Stimulated activated CD4-positive, alpha-beta T cell treated with anti-CD3 and anti-CD28 coated beads, Interleukin-4, amount 100 ng/mL, for 24 hours (primary cell): ENCODE measurements at places on chromosomes 13 and 19.

DNA sequence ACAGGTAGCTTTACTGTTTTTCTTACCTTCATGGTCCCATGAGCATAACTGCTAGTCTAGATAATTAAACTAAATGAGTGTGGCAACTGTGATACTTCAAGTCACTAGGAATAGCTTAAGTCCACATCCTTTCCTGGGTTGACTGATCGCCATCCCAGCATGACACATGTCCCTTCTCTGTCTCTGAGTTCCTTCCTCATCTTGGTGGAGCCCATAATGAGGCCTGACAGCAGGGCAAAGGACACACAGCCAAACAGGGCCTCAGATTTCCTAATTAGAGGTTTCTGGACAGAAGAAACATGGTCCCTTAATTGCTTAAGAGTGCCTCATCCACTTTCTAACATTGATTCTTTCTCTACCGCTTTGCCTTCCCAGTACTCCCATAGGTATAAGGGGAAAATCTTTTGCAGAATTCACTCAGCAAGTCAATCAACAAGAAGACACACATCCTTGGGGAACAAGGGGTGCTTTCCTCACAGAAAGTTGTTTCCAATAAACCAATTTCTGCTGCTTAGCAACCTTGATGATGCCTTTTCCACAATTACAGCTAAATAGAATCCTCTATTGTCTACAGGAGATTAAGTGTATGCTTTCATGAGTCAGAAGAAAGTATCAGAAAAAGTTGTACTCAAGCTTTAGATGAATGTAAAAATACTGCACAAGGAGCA lies 208.3 kb upstream of the SERP2 start:
- no peak for DNase-seq

GRCh38 chr19:53992815-53993214 lies 1.4 kb downstream of the CACNG6 start:
- DNase-seq: no peak

DNA sequence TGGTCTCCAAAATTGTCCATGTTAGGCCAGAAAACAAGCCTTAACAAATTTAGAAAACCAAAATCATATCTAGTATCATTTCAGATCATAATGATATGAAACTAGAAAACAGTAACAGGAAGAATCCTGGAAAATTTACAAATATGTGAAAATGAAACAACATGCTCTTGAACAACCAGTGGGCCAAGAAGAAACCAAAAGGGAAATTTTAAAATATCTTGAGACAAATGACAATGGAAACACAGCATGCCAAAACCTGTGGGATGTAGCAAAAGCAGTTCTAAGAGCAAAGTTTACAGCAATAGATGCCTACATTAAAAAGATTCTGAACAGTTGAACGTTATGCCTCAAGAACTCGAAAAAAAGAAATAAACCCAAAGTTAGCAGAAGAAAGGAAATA lies 32.6 kb downstream of the VWA8 start:
- DNase-seq: no peak

- DNase-seq: no peak
Observed at GRCh38 chr13:75938811-75939560, 302.9 kb downstream of the LMO7 start.

DNA sequence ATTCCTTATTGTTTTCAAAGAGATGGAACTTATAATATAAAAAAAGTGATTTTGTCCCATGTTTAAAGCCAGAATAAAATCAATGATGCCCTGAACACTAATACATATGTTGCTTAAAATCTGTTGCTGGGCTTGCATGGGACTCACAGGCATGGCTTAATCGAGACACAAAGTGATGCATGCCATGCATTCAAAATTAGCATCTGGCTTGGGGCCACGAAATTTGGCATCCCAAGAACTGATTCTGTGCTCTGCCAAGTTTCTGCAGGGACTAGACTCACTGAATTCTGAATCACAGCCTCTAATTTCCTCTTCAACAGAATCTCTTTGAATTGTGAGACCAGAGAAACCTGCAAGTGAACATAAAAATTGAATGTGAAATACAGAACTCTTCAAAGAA lies 109.2 kb downstream of the PCDH17 start:
- no peak for DNase-seq

DNA sequence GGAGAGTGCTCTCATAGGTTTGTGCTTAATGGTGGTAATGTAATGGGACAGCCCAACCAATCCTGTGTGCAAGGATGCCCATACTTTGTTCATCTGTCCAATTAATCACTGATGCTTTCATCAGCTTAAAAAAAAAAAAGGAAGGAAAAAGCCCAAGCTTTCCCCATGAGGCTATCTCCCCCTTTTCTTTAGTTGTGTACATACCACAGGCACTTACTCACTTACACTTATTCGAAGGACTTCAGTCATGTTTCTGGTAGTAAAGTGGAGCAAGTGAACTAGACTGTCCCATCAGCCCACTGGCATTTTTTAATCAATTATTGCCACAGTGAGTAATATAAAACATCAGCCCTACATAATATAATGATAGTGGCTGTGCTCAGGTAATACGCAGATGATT lies 183.5 kb upstream of the UFM1 start:
- no peak for DNase-seq

DNA sequence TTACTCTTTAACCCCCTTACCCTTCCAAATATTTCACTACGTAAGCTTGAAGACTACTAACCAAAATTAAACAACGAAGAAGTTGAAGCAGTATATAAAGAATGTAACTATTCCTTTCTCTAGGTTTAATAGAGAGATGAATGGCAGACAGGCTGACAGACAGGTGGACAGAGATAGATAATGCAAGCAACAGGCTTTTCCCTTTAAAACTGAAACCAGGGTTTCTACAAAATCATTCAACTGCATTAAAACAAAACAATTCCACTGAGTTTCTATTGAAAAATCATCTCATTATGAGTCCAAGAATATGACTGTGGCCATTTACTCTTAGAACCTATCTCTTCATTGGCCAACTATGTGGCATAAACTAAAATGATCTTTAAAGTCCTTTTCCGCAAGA lies 15.2 kb downstream of the LNX2 start:
- DNase-seq: no peak

DNA sequence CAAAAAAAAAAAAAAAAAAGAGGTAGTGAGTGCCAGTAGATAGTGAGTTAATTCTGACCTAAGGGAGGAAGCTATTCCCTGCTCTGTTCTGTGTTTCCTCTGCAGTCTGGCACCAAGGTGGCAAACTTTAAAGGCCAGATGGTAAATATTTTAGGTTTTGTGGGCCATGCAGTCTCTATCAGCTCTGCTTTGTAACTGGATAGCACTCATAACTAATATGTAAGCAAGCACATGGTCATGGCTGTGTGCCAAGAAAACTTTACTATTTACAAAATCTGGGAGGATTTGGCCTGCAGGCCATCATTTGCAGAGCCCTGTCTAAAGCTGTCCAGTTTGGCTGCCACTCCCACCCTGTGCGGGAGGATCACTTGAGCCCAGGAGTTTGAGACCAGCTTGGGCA lies 4.3 kb downstream of the PIN1 start:
- DNase-seq: no peak

DNA sequence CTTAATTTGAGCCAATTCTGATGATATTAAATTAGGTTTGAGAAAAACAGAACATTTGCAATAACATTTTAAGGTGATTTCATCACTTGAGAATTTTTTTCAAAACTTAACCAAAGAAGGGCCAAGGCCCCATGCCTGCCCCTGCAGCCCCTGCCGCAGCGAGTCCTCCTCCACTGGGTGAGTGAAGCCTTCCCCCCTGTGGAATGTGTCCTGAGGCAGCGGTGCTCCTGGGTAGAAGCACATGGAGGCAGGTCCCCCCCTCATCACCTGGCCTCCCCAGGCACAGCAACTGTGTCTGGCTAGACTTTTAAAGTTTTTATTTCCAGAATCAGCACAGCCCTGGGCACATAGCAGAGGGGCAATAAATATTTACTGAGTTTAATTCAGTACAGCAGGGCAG lies 10.8 kb downstream of the SOX1 start:
- no peak for DNase-seq

- no peak for DNase-seq
Observed at GRCh38 chr19:18800636-18801035, 9.5 kb upstream of the COMP start.

- DNase-seq: no peak
Observed at GRCh38 chr13:114004420-114005205, 30.7 kb upstream of the C13orf46 start.

DNA sequence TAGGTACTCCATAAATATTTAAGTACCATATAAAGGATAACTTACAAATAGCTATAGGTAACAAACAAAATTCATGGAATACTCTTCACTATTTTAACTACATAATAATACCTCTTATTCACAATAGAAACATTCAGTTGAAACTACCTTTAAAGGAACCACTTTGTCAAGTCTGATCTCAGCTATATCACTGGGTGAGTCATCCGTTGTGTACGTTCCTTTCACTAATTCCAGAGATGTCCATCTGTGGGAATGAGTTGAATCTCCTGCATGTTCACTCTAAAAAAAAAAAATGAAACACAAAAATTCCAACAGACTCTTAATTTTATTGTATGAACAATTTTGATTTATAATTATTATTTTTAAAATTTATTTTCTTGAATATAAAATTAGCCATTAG lies 149.4 kb upstream of the FBXL3 start:
- DNase-seq: no peak

DNA sequence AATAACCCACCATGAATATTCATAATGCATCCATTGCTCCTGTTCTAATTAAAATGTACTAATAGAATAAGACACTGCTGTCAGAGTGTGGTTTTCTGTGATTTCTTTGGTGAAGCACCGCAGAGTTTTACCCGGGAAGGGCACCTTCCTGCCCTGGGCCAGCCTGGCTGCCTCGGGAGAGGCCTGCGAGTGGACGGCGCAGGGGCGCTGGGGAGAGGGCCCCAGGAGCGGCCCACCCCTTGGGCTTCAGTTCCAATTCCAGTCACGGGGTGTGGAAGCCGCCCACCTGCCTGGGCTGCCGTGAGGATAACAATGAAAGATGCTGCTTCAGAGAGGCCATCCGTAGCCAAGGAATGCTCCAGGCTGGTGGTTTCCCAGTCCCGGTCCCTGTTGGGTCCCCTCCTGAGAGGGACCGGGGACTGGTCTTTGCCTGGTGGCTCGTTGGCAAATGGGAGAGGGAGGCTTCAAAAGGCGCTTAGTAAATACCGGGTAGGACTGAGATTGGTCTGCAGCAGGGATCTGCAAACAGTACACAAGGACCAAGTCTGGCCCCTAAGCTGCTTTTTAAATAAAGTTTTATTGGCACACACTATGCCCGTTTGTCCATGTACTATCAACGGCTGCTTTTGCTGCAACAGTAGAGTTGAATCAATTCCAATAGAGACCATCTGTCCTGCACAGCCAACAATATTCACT lies 18.0 kb downstream of the TCF3 start:
- DNase-seq: no peak

DNA sequence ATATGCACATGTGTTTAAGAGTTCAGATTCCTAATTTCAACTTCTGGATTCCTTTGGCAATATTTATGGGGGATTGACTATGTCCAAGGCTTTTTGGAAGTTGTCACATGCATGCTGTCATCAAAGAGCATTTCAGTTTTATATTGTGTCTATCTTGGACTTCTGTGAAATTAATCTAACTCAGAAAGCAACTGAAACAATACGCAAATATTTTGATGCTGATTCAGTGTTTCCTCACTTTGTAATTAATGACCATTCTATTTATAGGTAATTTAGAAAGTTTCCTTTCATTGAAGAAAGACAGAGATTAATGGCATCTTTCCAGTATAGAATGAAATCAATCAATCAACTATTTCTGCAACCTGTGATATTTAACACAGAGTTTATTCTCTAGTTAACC lies 550.1 kb downstream of the PCDH9 start:
- no peak for DNase-seq

DNA sequence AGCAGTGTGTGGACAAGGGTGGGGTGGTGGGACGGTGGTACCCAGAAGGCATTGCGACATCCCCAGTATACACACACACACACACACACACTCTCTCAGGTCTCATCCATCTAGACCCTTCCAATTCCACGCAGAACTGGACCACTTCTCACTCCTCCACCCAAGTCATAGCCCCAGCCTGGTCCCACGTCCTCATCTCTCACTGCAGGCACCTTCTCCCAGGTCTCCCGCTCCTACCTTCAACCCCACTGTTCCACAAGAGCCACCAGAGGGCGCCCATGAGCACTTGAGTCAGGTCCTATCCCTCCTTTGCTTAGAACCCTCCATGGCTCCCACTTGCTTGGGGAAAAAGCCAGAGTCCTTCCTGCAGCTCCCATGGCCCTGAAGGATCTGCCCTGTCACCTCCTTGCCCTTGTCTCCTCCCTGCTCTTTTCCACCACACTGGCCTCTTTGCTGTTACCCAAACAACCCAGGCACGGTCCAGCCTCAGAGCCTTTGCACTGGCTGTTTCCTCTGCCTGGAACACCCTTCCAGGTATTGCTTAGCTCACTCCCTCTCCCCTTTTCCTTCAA lies 62.6 kb downstream of the IER2 start:
- DNase-seq: peak; percentile 80

- DNase-seq: no peak
Observed at GRCh38 chr13:101736566-101736965, 284.1 kb downstream of the ITGBL1 start.

DNA sequence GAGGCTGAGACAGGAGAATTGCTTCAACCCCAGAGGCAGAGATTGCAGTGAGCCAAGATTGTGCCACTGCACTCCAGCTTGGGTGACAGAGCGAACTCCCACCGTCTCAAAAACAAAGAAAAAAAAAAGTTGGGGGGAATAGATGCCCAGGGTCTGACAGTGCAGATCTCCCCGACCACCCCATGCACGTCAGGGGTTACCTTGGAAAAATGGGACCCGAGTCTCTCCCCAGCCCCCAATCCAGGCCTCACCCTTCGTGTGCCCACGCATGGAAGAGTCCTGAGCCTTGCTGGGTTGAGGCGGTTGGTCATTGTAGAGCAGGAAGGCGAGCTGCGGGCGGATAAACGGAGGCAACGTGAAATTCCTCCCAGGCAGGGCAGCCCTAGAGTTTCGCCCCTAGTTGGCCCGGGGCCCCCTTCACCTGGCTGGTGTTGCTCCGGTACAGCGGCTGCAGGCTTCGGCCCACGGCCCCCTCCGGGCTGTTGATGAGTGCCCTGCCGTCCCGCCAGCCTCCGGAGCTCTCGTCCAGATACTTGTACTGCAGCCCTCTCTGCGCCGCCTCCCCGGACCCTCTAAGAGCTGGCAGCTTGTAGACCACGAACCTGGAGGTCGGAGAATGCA lies 588 bp downstream of the DNASE2 start:
- DNase-seq: peak; percentile 16

- DNase-seq: no peak
Observed at GRCh38 chr13:108733022-108733560, 103.7 kb downstream of the MYO16 start.

DNA sequence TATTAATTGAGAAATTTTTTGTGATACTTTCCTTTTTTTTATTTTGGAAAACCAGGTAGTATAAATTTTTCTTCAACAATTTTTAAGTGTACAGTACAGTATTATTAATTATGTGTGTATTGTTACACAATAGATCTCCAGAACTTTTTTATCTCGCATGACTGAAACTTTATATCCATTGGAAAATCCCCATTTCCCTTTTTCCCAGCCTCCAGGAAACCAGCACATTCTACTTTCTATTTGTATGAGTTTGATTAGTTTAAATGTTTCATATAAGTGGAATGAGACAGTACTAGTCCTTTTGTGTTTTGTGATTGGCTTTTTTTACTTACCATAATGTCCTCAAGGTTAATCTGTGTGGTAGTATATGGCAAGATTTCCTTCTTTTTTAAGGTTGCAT lies 399.5 kb upstream of the ARGLU1 start:
- DNase-seq: no peak

- no peak for DNase-seq
Observed at GRCh38 chr13:87999240-87999700, 328.1 kb downstream of the SLITRK5 start.
